NCI-H1048 (cell line): ENCODE measurements at places on chromosomes 7 and 10.

DNA sequence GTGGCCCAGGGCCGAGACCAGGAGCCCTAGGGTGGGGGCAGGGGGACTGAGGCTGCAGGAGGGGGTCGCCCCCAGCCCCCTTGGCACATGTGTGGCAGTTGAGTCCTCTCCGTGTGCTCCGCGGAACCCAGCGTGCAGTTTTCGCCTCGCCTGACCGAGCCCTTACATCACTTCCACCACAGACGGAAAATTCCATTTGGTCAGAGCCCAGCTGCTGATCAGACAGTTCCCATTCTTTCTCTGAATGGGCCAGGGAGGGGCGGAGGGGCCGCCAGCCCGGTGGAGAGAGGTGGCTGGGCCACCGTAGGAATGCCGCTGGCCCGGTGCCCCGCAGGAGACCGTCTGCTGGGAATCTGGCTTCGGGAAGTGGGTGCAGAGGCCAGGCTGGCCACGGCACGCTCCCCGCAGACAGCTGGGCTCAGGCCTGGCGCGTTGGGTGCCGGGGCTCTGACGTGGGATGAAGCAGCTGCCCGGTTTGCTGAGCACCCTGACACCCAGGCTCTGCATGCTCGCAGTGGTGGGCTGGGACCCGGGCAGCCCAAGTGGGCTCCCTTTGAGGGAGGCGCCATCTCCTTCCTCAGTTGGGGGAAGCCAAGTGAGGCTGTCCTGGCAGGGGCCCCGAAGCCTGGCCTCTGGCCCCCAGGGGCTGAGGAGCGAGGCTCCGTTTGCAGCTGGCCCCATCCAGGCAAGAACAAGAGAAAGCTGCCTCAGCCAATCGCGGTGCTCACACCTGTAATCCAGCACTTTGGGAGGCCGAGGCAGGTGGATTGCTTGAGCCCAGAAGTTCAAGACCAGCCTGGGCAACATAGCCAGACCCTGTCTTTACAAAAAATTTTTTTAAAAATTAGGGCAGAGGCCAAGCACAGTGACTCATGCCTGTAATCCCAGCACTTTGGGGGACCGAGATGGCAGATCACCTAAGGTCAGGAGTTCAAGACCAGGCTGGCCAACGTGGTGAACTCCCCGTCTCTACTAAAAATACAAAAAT, 9.9 kb downstream of the TTYH3 start:
- no peak for DNase-seq

DNA sequence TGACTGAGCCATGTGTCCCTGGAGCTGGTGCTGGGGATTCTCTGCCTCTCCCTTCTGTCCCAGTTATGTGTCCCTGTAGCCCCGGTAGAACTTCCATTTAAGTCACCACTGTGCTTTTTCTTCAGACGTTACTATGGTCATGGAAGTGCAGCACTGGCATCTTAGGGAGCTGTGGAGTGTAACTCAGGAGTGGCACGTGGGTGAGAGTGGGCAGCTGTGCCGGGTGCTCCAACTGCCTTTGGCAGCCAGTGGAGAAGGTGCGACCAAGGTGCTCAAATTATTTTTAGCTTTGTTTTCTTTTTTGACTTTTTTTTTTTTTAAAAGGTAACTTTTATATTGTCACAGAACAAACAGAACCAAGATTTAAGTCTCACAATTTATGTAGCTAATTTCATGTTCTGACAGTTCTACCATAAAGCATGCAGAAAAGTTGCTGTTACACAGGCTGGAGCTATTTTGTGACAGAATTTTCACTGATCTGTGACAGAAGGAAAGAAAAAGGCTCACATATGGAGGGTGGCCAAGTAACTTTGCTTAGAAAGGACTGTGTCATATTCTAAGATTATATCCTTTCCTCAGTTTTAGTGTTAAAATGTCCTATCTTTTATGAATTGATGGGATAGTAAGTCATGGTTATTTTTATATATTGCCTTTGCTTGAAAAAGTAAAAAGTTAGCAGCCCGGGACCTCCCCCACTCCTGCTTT, 73.9 kb downstream of the SH2D4B start:
- no peak for DNase-seq

DNA sequence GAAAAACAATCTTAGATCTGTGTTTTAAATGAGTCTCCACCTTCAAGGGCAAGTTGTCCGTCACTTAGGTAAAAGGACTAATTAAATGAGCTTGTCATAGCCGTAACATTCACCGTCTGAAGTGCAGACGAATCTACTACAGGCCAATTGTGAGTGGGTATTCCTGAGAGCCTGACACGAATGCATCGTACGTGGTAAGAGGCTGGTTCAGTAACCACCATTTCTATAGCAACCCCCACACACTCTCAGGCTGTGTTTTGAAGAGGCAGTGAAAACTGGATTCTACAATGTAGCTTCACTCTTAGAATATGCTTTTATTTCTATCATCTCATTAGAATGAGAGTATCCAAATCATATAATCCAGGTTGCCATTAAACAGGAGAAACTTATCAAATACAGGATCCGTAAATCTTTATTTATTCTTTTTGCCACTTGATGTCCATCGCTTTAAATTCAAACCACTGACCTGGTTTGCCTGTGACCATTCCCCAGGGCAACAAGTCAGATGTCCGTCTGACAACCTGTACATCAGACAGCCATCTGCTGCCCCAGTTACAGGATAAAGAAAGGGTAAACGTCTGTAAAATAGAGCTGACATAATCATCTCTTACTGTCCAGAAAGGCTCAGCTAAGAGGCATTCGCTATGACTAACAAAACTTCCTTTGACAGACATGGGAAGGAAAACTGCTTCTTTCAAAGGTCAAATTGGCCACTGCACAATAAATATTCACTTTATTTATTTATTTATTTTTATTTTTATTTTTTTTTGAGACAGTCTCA, 70.3 kb upstream of the NMT2 start:
- DNase-seq, result no peak

DNA sequence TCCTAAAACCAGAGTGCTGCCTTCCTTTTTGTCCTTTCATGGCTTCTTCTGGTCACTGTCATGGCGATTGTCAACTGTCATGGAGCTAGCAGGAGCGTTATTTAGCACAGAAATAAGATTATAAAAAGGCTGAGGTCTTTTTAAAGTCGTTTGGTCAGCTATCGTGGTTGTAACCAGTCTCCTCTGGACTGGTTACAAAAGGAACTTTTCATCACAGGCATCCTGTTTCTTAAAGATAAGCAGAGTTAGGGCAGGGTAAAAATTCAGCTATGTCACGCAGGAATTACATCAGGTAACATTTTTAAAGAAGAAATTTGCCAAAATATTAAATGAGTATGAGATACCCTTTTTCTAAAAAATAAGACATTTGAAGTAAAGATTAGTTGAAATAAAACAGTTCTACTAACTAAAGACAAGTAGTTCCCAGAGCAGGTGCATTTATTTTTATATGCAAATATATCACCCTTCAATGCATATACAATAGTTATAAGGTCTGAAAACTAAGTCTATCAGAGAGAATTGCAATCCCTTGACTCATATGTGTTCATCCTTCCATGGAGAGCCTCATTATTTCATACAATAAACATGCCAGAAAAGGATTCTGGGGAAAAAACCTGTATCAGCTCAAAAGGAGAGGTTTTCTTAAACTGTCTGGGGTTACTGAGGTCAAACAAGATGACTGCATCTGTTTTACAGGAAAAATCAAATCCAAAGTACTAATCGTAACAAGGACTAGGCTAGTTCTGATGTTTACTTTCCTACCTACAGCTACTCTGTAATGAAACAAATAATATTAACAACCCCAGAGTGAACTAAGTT, 20.9 kb downstream of the FAM24A start:
- DNase-seq, result no peak

DNA sequence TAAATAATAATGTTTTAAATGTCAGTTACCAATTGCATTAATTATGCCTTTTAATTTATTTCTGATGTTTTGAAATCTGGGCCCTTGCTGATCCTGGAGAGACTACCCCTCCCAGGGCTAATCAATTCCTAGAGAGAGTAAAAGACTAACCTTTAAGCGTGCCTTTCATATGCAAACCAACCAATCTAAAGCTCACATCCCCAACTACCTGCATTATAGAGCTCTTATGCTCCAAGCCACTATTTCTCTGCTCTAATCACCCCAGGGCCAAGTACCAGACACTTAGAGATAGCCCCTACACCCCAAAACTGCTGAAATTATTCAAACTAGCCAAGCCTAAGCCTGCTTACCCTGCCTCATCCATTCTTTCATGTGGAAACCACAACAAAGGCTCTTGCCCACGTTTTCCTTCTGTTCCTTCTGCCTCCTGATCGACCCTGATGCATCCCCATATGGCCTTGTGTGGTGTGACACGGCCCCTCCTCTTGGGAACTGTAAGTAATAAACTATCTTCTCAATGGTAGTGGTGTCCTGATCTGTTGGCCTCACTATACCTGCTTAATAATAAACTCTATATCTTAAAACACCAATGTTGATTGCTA, 97.7 kb downstream of the HIBADH start:
- no peak for DNase-seq

GRCh38 chr10:28587970-28588290, 55.0 kb downstream of the WAC start:
- DNase-seq, result no peak

- DNase-seq, result no peak
Measured at GRCh38 chr10:14603534-14604102, 171.1 kb downstream of the FAM107B start.

DNA sequence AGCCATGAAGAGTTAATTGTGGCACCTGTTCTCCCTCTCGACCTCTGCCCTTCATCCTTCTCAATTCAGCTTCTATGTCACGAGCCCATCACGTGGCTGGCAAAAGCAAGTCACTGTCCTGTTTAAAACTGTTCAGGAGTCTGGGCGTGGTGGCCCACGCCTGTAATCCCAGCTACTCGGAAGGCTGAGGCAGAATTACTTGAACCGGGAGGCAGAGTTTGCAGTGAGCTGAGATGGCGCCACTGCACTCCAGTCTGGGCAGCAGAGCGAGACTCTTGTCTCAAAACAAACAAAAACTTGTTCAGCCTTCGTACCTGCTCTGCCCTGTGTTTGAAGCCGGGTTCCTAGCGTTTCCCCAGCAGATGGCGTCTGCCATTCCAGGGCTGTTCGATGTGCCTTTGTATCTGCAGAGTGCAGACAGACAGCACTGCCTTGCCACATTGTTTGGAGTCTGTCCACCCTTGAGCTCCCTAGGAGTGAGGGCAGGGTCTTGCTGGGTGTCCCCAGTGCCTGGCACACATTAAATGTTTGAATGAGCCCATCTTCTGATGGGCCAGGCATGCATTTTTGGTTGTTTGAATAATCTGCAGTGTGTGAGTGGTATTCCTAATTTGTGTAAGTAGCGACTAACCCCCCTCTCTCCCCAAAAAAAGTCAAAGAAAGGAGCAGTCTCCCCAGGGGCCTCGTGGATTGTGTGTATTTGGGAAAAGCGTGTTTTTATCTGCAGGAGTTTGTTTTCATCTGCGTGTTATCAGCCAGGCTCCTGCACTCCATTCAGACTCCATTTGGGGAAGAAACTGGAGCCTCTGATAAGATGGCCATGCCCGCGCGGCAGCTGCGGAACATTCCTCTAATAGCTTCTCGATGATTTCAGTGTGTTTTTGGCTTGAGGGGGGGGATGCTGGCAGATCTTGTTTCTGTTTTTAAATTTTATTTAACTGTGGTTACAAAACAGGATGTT, 61.2 kb downstream of the DNAJB6 start:
- no peak for DNase-seq
